Adrenal gland (tissue), 19 donors: ENCODE measurements at places on chromosomes 13 and 19. TPM values are rescaled to one million over a fixed set of nuclear protein-coding genes. Genes with fewer than 3 reads are reported as not detected.
A peak's percentile ranks its signal among the peaks of the same experiment; 100 is the strongest.

CYP2F1 gene
- not detected for total RNA-seq

TPTE2 gene
- total RNA-seq: 0.22 TPM

TJP3 gene
- not detected for total RNA-seq

RASL11A gene
- 3.4 TPM for total RNA-seq

ELANE gene
- total RNA-seq: 0.74 TPM

CBARP gene
- total RNA-seq: 5.0 TPM

KLK2 gene
- 0.61 TPM for total RNA-seq

- no peaks in the 10 kb centered on the region for H3K36me3 ChIP-seq
- no peak overlapping the region for H3K27ac ChIP-seq
- DNase-seq: no peak
- H3K27me3 ChIP-seq: no peaks in the 10 kb centered on the region
- no peaks in the 10 kb centered on the region for H3K4me1 ChIP-seq
These were observed 297.5 kb downstream of the MTUS2 start for GRCh38 chr13:29117663-29118062.

GRCh38 chr19:35868172-35868822 lies at the start of gene APLP1:
APLP1 (plus strand) TSS chr19:35868574; CDS start chr19:35868637, 63 bp downstream.
- no peaks in the 10 kb centered on the region for H3K36me3 ChIP-seq
- H3K27me3 ChIP-seq: peaks cover 11% of the 10 kb centered on the region
- H3K4me1 ChIP-seq: peaks cover 5% of the 10 kb centered on the region
- H3K27ac ChIP-seq: no peak within 1 kb of the TSS
- DNase-seq: peak; percentile 63
- no peak within 1 kb of the TSS for H3K4me3 ChIP-seq

GRCh38 chr19:3599776-3600187 lies 6.9 kb downstream of the TBXA2R start:
- no peak for DNase-seq
- peaks cover 16% of the 10 kb centered on the region for H3K4me1 ChIP-seq
- H3K27me3 ChIP-seq: no peaks in the 10 kb centered on the region
- H3K27ac ChIP-seq: no peak overlapping the region
- no peak overlapping the region for H3K4me3 ChIP-seq

- no peaks in the 10 kb centered on the region for H3K4me1 ChIP-seq
- DNase-seq: no peak
- H3K27ac ChIP-seq: no peak overlapping the region
- no peaks in the 10 kb centered on the region for H3K27me3 ChIP-seq
- no peaks in the 10 kb centered on the region for H3K36me3 ChIP-seq
These were observed 59.2 kb upstream of the RCBTB2 start for GRCh38 chr13:48591889-48592687.

GRCh38 chr13:31200637-31200971 lies 829 bp downstream of the B3GLCT start:
- peak overlapping the region; percentile 48 for H3K4me3 ChIP-seq
- peak overlapping the region; percentile 99 for H3K27ac ChIP-seq
- no peaks in the 10 kb centered on the region for H3K36me3 ChIP-seq
- no peaks in the 10 kb centered on the region for H3K27me3 ChIP-seq
- DNase-seq: peak; percentile 51
- H3K4me1 ChIP-seq: peaks cover 16% of the 10 kb centered on the region

DNA sequence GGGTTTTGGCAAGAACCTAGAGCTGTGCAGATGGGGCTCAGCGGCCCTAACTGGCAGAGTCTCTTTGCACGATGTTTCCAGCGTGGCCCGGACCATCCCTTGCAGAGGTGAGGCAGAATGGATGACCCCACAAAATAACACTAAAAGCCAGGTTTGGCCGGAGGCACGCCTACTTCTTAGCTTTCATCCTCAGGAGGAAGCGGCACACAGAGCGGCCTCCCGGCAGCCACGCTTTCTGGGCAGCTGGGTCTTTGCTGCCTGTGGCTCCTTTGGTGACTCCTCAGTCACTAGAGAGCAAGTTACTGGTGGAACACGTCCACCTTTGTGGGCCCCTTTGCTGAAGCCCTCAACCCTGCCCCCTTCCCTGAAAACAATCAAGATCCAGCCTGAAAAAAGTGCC lies 25.2 kb downstream of the TEX29 start:
- H3K4me1 ChIP-seq: no peaks in the 10 kb centered on the region
- no peak overlapping the region for H3K4me3 ChIP-seq
- H3K27ac ChIP-seq: no peak overlapping the region
- DNase-seq: no peak

DNA sequence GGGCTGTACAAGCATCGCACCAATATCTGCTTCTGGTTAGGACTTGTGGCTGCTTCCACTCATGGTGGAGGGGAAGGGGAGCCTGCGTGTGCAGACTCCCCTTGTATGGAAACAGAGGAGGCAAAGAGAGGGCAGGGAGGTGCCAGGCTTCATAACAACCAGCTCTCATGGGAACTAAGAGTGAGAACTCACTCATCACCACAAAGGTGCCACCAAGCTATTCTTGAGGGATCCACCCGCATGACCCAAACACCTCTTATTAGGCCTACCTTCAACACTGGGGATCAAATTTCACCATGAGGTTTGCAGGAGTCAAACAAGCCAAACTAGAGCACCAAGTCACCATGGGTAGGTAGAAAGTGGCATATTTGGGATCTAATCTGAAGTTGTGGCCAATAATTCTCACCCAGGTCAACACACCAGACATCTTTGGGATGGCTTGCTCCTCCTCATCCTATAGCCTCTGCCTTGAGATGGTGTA lies 46.4 kb downstream of the RUBCNL start:
- H3K36me3 ChIP-seq: no peaks in the 10 kb centered on the region
- no peaks in the 10 kb centered on the region for H3K27me3 ChIP-seq
- no peak for DNase-seq
- no peak overlapping the region for H3K27ac ChIP-seq
- H3K4me1 ChIP-seq: no peaks in the 10 kb centered on the region
- no peak overlapping the region for H3K4me3 ChIP-seq

DNA sequence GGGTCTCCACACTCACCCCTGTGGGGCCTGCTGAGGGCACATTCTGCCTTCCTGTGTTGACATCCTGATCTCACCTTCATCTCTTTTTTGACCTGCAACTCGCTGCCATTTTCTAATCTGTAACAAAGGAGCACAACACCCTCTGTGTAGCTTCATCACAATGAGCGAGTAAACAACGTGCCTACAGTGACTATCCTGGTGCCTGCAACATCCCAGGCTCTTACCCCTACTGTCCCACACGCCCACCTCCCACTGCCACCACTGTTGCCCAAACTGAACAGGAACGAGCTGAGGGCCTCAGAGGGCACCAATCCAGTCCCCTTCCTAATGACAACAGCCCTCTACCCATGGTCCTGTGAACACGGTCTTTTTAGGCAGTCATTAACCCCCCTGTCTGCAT lies 102.2 kb upstream of the GJB6 start:
- no peak for DNase-seq
- H3K4me3 ChIP-seq: no peak overlapping the region
- H3K36me3 ChIP-seq: no peaks in the 10 kb centered on the region
- H3K27me3 ChIP-seq: no peaks in the 10 kb centered on the region

DNA sequence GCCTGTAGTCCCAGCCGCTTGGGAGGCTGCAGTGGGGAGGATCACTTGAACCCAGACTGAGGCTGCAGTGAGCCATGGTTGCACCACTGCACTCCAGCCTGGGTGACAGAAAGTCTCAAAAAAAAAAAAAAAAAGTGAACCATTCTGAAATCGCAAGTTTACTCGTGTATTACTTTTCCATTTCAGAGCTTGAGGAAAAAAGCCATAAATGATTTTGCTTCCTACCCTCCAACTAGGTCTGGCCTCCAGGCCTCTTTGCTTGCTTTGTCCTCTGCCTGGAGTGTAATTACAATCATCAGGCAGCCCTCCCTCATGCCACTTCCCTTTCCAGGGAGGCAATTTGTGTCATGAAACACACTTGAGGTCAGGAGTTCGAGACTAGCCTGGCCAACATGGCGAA lies 8.5 kb downstream of the BLVRB start:
- no peaks in the 10 kb centered on the region for H3K27me3 ChIP-seq
- no peak overlapping the region for H3K27ac ChIP-seq
- no peak for DNase-seq
- no peaks in the 10 kb centered on the region for H3K4me1 ChIP-seq
- no peak overlapping the region for H3K4me3 ChIP-seq
